ENCODE measurements at places on chromosomes 7 and 10. TPM values are rescaled to one million over a fixed set of nuclear protein-coding genes. Genes with fewer than 3 reads are reported as not detected.

GRCh38 chr7:17559388-17559787 lies 260.9 kb downstream of the AHR start:
- H3K36me3 ChIP-seq: no peaks in the 10 kb centered on the region

Gene MALRD1
- total RNA-seq: not detected

Gene SPDYE1
- total RNA-seq: not detected

DNA sequence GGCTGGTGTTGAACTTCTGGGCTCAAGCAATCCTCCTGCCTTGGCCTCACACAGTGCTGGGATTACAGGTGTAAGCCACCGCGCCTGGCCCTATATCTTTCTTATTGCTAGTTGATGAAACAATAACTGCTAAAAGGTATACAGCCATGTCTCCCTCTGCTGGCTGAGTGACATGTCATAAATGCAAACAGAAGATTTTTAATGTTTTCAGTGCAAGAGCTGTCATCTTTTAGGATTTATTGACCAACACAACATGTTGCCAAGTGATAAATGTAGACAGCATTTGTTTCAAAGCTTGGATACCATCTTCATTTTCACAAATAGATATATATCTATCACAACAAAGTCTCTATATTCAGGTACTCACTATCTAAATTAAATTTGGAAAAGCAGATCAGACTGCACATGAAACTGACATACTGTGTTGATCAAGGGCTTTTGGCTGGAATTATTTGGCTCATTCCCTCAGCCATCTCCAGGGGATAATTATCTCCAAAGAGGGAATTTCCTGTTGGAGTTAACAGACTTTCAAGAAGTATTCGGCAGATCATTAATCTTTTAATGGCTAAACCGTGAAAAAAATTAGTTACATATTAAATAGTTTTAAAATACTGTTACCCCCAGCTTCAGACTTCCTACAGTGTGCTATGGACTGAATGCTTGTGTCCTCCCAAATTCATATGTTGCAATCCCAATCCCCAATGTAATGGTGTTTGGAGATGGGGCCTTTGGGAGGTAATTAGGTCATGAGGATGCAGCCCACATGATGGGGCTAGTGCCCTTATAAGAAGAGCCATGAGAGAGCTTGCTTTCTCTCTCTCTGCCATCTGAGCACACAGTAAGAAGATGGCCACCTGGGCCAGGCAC lies 41.3 kb upstream of the SRPK2 start:
- H3K4me3 ChIP-seq: no peak overlapping the region
- H3K27me3 ChIP-seq: no peaks in the 10 kb centered on the region
- no peak overlapping the region for H3K27ac ChIP-seq
- H3K4me1 ChIP-seq: no peaks in the 10 kb centered on the region
- no peaks in the 10 kb centered on the region for H3K36me3 ChIP-seq
- peak; percentile 56 for DNase-seq

GRCh38 chr7:106813705-106814305 lies 51.3 kb upstream of the PIK3CG start:
- H3K4me3 ChIP-seq: no peak overlapping the region
- H3K4me1 ChIP-seq: no peaks in the 10 kb centered on the region
- no peak overlapping the region for H3K27ac ChIP-seq
- no peaks in the 10 kb centered on the region for H3K36me3 ChIP-seq
- no peaks in the 10 kb centered on the region for H3K27me3 ChIP-seq
- no peak for DNase-seq

DNA sequence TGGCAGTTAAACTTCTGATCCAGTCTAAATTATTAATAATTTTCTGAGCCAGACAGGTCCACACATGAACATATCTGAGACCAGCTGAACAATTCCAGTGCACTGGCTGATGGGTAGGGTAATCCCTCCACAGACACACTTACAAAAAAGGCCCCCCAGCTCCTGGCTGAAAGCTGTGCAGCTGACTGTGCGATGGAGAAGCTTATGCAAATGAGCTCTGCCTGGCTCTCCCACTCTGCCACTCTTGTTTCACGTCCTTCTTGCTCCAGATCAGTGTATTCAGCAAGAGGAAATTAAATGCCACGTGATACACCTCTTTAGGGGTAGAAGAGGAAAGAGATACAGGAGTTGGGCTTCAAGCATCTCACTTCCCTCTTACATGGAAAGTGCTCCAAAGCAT lies 76.4 kb upstream of the FEZF1 start:
- H3K36me3 ChIP-seq: no peaks in the 10 kb centered on the region
- H3K4me3 ChIP-seq: no peak overlapping the region
- no peaks in the 10 kb centered on the region for H3K4me1 ChIP-seq
- no peak for DNase-seq
- H3K27ac ChIP-seq: no peak overlapping the region

GRCh38 chr10:7383442-7383841 lies 27.4 kb downstream of the SFMBT2 start:
- H3K36me3 ChIP-seq: no peaks in the 10 kb centered on the region
- no peaks in the 10 kb centered on the region for H3K27me3 ChIP-seq
- H3K4me3 ChIP-seq: no peak overlapping the region
- DNase-seq: no peak
- H3K27ac ChIP-seq: no peak overlapping the region

- no peak overlapping the region for H3K27ac ChIP-seq
- no peak overlapping the region for H3K4me3 ChIP-seq
- no peak for DNase-seq
Observed at GRCh38 chr7:68314208-68314607, 1284.1 kb upstream of the AUTS2 start.

DNA sequence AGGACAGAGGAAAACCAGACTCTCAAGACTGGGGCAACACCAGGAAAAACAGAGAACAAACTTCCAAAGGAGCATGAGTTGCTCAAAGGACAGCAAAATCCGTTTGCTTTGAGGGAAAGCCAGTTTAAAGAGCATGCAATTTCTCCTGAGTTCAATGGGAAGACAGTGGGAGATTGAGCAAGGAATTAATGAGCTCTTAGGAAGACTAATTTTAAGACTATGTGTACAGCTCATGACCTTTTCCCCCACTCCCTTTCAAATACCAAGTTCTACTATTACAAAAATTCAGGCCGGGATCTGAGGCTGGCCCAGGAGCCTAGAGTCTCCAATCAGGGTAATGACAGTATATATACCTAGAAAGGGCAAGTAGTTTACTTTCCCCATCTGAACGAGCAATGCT lies 79.2 kb downstream of the EPDR1 start:
- H3K36me3 ChIP-seq: no peaks in the 10 kb centered on the region
- H3K27me3 ChIP-seq: no peaks in the 10 kb centered on the region
- DNase-seq: peak; percentile 20
- peak overlapping the region; percentile 60 for H3K27ac ChIP-seq
- peaks cover 28% of the 10 kb centered on the region for H3K4me1 ChIP-seq

Gene RBM20
- total RNA-seq: 11.1 TPM

GRCh38 chr7:135274495-135275268 lies 41.0 kb downstream of the STRA8 start:
- H3K27me3 ChIP-seq: no peaks in the 10 kb centered on the region
- H3K4me1 ChIP-seq: no peaks in the 10 kb centered on the region
- no peak overlapping the region for H3K27ac ChIP-seq
- H3K4me3 ChIP-seq: no peak overlapping the region
- peak; percentile 68 for DNase-seq

GRCh38 chr10:110499796-110500514 lies 2.2 kb downstream of the DUSP5 start:
- no peak overlapping the region for H3K4me3 ChIP-seq
- H3K4me1 ChIP-seq: peaks cover 38% of the 10 kb centered on the region
- H3K36me3 ChIP-seq: peaks cover 1% of the 10 kb centered on the region
- H3K27ac ChIP-seq: no peak overlapping the region
